SJSA1 (cell line): ENCODE measurements at places on chromosomes 6 and 20. TPM values are rescaled to one million over a fixed set of nuclear protein-coding genes. Genes with fewer than 3 reads are reported as not detected.
A peak's percentile ranks its signal among the peaks of the same experiment; 100 is the strongest.

- no peaks in the 10 kb centered on the region for H3K27me3 ChIP-seq
- H3K27ac ChIP-seq, result no peak overlapping the region
- no peak overlapping the region for H3K4me3 ChIP-seq
- H3K36me3 ChIP-seq, result no peaks in the 10 kb centered on the region
Measured at GRCh38 chr6:11804135-11804534, 25.5 kb upstream of the ADTRP start.

DNA sequence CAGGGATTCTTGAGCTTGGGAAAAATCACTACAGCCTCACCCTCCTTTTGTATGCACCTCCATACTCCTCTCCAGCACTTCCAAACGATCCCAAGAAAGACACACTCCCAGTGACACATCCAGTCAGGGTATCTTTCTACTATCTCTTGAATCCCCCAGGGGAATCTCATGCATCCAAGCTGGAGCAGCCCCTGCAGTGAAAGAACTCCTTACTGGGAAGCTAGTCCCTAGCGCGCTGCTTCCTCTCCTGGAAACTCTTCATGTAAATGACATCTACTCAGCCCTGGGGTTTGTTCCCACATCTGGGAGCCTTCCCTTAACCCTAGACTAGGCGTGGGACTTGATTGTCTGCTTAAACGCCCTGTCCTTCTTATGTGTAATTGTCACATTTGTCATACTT is 329.1 kb upstream of the QKI start:
- H3K4me3 ChIP-seq, result no peak overlapping the region
- no peaks in the 10 kb centered on the region for H3K27me3 ChIP-seq
- DNase-seq, result no peak
- H3K4me1 ChIP-seq, result no peaks in the 10 kb centered on the region
- H3K36me3 ChIP-seq, result no peaks in the 10 kb centered on the region

DNA sequence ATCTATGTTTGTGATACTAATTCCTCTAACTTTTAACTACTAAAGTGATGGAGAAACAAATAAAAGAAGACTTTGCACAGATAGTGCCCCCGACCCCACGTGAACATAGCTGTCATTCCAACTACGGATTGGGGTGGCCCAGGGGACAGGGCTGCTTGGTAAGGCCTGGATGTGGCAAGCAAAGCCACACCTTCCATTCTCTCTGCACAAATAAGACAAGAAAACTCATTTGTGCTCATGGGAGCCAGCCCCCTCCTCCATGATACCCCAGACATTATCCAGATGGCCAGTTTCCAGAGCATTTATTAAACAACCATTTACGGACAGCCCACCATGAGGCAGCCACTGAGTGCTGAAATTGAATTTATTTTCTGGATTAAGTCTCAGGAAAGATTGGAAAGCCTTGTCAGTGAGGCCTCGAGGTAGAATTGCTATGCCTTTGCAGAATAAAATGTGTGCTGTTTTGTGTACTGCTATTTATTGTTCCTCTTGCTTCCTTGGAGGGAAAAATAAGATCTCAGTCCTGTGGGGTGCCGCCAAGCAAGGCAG is 151.2 kb downstream of the UNC5CL start:
- no peak overlapping the region for H3K4me3 ChIP-seq
- H3K36me3 ChIP-seq, result no peaks in the 10 kb centered on the region
- no peak for DNase-seq
- no peak overlapping the region for H3K27ac ChIP-seq

DNA sequence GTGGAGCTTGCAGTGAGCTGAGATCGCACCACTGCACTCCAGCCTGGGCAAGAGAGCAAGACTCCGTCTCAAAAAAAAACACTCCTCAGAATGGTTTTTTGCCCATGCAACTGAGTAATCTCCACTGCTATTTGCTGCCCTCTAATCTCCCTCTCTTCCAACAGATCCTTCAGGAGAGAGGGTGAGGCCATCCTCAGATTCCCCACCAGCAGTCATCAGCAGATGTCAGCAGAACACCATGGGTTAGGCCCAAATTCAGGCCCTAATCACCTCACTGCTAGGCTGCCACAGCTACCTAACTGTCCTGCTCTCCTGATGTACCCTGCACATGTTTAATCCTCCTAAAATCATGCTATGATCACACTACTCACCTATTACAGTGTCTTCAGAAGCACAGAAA is 63.2 kb upstream of the BEND6 start:
- no peak overlapping the region for H3K4me3 ChIP-seq
- no peaks in the 10 kb centered on the region; the same call in 1 of the 2 replicates for H3K36me3 ChIP-seq
- peaks cover 28% of the 10 kb centered on the region for H3K4me1 ChIP-seq
- H3K27ac ChIP-seq, result peak overlapping the region; percentile 88; the same call in 1 of the 2 replicates
- peak; percentile 49 for DNase-seq

DNA sequence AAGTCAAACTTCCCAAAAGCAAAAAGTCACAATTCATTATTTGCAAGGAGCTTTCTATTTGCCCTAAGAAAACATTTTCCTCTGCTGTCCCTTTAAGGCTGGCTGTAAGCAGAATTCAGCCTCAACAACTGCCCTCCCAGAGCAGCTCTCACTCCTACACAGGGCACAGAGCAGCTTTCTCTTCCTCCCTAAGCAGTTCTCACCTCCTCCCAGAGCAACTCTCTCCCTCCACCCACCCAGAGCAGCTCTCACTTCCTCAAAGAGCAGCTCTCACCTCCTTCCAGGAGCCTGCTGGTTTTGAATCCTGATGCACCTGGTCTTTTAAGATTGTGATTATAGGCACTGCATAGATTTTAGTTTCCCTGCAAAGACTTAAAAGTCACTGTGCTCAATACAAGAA is 120.6 kb upstream of the TMEM181 start:
- no peak overlapping the region for H3K27ac ChIP-seq
- H3K27me3 ChIP-seq, result no peaks in the 10 kb centered on the region
- no peak for DNase-seq
- no peaks in the 10 kb centered on the region for H3K4me1 ChIP-seq
- H3K36me3 ChIP-seq, result no peaks in the 10 kb centered on the region
- no peak overlapping the region for H3K4me3 ChIP-seq

DNA sequence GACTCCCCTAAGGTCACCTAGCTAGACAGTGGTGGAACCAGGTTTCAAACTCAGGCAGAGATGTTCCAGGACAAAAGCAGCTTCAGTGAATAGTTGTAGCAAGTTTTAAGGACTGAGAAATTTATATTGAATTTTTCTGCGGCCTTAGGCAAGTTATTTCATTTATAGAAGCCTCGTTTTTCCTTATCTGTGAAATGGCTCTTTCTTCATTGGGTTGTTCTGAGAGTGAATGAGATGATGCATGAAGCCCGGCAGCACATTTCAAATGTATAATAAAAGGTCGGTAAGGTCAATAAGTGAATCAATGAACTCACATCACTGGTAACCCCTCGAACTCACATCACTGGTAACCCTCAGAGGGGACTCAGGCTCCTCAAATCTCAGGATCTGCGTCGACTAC is 1.1 kb upstream of the GMPR start:
- DNase-seq, result no peak
- no peak overlapping the region for H3K4me3 ChIP-seq
- no peaks in the 10 kb centered on the region for H3K36me3 ChIP-seq

Gene CD24
- total RNA-seq, result 299 and 431 TPM in 2 replicates

Gene RAD21L1
- 0.19 and 0.29 TPM in 2 replicates for total RNA-seq

Gene DNMT3B
- total RNA-seq, result 2.6 and 5.6 TPM in 2 replicates

Gene FAM83D
- total RNA-seq, result 71.4 and 85.6 TPM in 2 replicates

DNA sequence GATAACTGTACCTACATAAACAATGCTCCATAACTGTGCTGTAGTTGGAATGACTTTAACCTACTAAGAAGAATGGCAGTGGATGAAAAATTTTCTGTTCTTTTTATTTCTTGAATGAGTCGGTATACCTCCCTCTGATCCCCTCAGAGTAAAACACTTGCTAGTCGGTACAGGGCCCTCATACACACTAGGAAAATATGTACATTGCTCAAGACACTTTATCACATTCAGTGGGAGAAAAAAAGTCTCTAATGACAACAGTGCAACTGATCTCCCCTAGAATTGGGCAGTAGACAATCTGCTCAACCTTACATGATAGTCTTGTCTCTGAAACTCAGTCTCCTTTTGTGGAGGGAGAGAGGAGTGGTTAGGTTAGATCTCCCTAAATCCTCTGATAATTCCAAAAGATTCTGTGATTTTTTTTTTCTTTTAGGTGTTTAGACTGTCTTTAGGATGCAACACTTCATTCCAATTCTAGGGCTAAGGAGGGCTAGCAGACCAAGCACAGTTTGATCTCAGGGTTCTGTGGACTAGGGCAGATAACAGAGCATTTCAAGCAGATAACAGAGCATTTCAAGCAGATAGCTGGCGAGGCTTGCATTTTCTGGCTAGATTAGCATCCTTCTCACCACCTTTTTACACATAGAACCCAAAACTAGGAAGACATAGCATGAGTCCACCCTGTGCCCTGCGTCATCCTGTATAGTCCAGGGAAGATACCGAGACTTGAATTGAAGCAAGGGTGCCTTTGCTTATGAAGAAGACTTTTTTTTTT is 100.3 kb upstream of the TNFAIP3 start:
- no peak overlapping the region for H3K27ac ChIP-seq
- H3K4me3 ChIP-seq, result no peak overlapping the region
- DNase-seq, result no peak
- H3K4me1 ChIP-seq, result peaks cover 12% of the 10 kb centered on the region
- H3K36me3 ChIP-seq, result no peaks in the 10 kb centered on the region

Gene OR2B6
- total RNA-seq, result not detected in 2 replicates

DNA sequence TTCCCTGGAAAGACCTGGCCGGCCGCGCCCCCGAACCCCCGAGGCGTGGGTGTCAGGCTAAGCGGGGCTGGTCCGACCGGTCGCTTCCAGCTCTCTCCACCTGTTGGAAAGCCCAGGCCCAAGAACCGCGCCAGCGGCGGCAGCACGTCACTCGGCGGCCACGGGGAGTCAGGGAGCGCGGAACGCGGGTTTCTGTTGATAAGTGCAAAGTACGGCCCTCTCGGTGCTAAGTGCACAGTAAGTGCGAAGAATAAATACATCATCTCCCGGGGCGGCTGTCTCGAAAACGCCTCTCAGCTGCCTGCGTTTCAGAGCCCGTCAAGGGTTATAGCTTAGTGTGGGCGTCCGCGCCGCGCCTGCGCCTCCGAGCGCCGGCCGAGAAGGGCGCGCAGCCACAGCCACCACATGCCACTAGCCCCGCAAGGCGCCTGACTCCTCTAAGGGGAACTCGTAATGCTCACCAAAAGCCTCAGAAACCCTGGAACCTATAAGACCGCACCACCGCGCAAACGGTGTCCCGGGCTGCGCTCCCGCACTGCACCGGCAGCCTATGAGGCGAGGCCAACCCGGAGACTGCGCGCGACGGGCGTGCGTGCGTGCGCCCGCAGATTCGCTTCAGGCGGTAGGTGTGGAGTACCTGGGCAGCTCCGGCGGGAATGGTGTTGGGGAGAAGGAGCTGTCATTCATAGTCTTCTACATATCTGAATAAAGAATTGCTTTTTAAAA is 9.2 kb upstream of the TBX18 start:
- H3K27me3 ChIP-seq, result no peaks in the 10 kb centered on the region
- no peak overlapping the region for H3K4me3 ChIP-seq
- H3K36me3 ChIP-seq, result no peaks in the 10 kb centered on the region

DNA sequence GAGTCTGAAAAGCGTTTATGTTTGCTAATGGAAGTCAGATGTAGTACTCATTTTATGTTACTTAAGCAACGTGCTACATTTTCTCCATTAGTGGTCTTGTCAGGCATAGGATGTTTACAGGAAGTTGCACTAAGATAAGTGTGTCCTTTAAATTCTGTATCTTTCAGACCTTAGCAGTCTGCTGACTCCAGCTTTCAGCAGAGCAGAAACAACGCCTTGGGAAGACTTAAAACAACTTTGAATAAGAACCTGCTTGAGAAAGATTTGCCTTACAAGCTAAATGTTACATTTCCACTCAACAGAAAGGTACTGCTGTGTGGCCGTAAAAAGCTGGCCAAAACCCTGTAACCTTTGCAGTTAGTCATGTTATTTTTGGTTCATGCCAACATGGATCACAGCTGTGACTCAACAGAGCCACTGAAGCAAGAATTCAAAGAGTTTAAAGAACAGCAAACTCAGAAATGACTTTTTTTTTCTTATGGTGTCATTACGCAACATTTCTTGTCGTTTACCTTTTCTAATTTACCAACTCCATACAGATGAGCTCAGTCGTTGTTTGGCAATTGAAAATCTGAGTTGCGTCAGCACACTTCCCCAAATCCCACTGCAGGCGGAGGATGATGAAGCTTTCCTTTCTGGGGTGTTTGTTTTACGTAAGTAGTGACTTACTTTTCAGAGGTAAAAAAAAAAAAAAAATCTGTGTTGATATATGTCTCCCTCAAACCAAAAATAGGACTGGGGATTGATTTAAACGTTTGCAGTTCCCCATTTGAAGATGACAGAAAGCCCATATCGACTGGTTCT is 27.9 kb upstream of the BMP6 start:
- no peaks in the 10 kb centered on the region for H3K27me3 ChIP-seq
- H3K4me3 ChIP-seq, result no peak overlapping the region
- peak overlapping the region; percentile 27; the same call in 1 of the 2 replicates for H3K27ac ChIP-seq
- no peaks in the 10 kb centered on the region for H3K36me3 ChIP-seq
- DNase-seq, result peak; percentile 54

DNA sequence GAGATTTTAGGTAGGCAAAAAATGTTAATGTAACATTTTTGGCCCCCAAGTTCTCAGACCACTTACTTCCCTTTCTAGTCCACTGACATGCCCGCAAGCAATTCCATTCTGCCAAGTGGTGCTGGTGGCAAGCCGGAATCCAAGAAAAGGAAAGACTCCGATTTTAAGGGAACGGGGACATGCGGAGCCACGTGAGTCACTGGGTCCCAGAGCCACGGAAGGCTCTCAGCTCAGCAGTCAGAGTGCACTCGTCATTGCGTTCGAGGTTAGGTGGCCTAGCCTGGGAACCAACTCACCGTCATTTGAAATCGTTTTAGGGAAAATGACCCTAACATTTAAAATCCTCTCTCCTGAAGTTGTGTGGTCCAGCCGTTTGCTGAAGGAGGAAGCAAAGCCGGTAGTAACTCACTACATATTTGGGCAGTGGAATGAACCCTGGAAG is 711 bp upstream of the SIRT5 start:
- peak overlapping the region; percentile 85 for H3K4me3 ChIP-seq
- H3K4me1 ChIP-seq, result peaks cover 5% of the 10 kb centered on the region
- H3K27me3 ChIP-seq, result no peaks in the 10 kb centered on the region
- no peaks in the 10 kb centered on the region for H3K36me3 ChIP-seq
- DNase-seq, result no peak
